ENCODE measurements at places on chromosomes 12 and 14.

DNA sequence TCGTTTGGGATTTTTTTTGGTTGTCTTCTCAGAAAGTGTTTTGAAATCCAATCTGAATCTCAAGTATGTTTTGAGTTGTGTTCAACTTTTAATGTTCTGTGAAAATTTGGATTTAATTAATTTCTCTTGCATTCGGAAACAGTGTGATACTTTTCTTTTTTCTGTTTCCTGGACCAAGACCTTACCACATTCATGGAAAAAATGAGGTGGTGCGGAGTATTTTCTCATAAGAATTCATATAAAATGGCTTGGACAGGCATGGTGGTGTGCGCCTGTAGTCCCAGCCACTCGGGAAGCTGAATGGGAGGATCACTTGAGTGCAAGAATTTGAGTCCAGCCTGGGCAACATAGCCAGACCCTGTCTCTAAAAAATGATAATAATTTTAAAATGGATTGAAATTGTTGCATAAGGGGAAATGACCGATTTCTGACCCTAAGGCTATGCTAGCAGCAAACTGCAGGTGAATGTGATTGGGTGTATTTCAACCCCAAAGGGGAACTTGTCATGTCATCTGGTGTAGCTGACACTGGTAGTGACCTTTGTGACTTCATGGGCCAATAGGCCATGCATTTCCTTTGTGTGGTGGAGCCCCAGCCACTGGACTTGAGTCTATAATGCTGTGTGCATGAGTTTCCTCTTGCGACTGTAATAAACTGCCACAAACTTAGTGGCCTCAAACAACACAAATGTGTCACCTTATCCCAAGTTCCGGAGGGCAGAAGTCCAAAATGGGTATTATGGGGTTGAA is 123.5 kb upstream of the RFLNA start:
- no peak for DNase-seq

DNA sequence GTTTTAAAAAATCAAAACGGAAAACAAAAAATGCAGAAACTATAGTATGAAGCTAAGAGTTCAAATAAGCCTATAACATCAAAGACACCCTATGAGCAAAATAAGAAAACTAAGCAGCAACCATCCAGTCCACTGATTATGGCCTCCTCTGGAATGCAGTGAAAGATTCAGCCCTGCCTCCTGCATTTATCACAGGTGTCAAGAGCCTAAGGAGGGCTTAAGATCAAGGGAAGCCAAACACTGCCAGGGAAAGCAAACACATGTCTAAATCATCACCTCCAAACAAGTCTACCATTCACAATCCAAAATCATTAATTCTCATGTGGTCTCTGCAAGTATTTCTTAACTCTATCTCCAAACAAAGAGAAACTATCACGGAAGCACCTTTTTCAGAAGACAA is 28.4 kb downstream of the SARNP start:
- no peak for DNase-seq

- no peak for DNase-seq
These were observed 71.8 kb downstream of the NINJ2 start for GRCh38 chr12:591167-592023.

DNA sequence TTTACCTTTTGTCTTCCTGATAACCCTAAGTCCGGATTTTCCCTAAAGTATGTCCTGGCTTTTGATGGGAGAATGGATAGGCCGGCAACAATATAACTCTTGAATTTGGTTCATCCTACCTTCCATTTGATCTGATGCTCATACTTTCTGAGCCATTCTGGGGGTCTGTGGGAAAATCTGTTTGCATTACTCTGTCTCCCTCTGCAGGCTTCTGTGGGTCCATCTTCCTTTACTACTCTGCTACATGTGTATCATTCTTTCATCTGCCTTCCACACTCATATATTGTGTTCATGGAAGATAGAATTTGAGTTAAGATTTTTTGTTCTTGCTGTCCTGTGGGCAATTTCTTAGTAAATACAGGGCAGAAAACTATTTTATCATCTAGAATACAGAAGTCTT is 101.5 kb downstream of the NAV3 start:
- no peak for DNase-seq

DNA sequence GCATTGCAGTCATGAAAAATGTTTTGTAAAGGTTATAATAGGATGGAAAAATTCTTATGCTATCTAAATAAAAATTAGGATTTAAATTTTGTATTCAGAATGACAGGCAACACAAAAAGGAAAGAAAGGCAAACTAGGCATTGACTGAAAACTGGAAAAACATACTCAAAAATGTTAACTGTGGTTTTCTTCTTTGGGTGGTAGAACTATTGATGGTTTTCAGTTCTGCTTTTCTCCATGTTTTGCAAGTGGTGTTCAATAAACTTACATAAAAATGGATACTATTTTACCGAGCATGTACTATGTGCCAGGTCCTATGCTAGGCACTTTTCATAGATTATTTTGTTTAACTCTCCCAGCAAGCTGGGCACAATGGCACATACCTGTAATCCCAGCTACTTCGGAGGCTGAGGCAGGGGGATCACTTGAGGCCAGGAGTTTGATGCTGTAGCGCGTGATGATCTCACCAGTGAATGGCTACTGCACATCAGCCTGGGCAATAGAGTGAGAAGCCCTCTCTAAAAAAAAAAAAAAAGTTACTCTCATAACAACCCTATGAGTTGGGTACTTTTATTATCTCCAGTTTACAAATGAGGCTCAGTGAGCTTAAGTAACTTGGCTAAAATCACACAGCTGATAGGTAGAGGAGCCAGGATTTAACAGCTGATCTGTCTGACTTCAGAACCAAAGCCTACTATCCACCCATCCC is 26.3 kb upstream of the TCP11L2 start:
- no peak for DNase-seq
